ENCODE measurements at places on chromosomes 3 and 15.

DNA sequence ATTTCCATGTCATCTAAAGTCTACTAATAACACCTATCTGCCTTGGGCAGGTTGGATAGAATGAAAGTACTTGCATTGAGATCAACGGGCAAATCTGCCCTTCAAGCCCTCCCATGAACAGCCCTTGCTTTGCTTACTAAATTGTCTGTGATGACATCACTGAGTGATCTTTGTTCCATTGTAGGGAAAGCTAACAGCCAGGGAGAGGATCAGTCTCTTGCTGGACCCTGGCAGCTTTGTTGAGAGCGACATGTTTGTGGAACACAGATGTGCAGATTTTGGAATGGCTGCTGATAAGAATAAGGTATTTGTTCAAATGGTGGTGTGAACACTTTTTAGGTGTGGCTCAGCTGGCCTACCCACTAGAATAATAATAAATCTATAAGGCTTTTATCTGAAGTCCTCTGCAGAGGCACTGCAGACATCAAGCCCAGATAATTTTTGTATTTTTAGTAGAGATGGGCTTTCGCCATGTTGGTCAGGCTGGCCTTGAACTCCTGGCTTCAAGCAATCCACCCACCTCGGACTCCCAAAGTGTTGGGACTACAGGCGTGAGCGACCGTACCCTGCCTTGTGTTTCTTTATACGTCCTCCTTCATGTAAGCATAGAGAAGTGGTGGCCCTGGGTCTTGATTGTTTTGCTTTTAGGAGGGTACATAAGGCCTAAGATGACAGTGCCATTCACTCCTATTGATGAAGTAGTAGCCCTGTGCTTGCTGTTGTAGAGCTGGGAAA, 5.7 kb downstream of the PCCB start:
- DNase-seq, result no peak

DNA sequence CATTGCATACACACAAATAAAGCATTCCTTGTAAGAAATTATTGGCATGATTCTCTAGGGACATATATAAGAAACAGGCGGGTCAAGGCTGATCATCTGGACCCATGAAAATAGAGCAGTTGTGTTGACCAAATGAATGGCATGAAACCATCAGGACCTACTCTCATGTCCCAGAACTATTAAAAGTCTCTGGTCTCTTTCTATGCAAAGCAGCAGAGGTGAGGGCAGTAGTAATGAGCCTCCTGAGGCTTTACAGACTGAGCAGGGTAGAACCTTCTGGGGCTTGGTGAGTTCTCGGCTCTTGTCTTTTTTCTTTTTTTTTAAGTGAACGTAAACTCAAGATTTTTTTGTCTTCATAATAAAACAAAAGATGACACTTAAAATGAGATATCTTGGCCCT, 9.3 kb downstream of the GLDN start:
- no peak for DNase-seq

DNA sequence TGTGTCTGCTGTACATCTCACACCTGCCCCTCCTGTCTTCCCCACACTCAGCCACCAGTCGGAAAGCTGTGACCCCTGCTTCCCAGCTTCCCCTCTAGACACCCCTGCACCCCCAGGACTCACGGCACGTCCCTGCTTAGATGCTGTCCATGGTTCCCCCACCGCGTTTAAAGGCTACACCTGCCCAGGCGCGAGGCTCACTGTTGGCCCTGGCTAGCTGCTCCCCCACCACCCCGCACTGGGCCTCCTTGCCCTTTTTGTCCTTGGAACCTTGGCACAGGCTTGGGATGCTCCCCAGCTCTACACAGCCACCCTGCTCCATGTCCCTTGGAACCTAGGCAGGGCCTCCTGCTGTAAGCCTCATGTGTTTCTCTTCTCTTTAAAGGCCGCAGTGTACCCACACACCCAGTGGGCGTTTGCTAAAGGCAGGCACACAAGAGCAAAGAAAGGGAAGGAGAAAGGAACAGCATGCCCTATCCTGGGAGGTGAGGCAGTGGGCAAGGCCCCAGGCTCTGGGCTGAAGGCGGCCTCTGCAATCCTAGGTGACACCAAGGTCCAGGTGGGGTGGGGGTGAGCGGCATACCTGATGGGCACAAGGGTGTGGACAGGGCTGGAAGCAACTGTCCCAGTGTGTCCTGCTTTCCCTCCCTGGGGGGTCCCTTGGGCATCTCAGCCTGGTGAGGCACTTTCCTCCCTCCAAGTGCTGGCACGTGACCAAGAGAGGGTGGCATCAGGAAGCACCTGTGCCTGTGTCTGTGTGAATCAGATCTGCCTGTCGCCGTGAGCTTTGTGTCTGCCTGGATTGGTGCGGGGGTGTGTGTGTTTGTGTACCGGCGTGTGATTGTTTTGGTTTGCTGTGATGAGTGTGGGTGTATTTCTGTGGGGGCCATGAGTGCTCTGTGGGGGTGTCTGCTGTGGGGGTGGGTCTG, 54.4 kb downstream of the TPRA1 start:
- DNase-seq, result no peak

DNA sequence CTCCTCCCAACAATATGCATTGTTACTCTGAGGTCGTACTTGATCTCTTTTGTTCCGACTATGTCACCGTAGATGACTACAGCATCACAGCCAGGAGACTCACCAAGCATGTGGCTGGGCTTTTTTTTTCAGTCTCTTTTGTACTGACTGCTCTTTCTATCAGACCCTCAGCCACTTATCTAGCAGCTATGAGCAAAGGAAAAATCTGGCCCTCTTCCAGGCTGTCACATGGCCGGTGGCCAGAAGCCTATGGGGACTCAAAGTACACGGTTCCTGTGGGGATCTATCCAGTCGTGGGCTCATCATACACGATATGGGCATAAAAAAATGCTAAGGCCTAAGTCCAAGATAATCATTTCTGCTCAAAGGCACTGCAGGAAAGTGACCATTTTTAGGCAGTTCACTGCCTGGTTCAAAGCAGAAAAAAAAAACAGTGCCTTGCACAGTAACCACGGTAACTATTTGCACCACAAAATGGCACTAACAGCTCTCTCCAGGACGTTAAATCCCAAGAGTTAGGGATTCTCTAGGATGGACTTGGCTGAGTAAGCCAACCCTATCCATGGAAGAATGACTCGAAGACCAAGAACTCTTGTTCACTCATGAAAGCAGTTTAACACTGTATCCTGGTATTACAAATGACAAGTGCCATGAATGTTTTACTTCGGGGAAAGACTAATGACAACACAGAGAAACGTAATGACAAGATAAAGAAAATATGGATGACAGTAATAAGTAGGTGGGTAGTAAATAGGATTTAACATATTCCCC, 50.3 kb downstream of the SHQ1 start:
- DNase-seq, result no peak

DNA sequence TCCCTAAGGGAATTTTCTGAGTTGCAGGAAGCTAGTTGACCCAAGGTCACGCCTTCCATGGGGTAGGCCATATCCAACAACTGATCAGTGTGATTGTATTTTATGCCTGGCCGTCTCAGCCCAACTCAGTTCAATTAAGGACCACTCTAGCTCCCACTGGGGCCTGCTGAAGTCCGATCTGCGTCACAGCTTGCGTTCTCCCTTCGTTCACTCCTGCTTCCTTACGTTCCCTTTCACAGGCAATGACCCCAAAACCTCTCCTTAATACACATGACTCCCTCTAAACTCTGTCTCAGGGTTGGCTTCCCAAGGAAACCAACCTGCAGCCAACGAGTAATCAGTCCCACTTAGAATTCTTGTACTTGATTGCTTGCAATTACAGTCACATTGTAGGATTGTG, 428.0 kb downstream of the RBMS3 start:
- no peak for DNase-seq

DNA sequence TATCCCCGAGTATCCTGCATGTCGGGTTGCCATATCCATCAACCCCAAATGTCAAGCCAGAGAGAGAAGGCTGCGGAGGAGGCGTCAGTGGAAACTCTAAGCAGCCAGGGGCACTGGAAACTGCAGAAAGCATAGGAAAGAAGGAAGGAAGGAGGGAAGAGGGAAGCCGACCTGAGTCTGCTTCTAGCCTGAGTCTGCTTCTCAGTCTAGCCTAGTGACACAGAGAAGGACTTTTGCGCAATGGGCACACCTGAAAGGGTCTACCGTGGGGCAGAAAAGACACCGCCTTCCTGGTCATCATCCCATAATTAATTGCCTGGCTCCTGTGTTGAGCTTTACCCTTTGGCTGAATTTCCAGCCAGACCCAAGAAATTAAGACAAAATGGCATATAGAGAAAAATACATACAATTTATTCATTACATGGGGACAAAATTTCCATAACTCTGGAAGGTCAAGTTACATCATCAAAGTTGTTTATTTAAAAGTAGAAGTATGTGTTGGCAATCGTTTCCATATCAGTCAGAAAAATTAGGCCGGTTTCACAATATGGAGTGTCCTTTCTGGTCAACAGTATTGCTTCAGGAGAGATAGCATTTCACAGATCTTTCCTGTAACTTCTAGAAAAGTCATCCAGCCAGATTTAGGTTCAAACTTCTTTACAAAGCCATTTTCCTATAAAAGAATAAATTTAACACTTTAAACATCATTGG, 10.3 kb downstream of the BCL2A1 start:
- DNase-seq, result no peak

DNA sequence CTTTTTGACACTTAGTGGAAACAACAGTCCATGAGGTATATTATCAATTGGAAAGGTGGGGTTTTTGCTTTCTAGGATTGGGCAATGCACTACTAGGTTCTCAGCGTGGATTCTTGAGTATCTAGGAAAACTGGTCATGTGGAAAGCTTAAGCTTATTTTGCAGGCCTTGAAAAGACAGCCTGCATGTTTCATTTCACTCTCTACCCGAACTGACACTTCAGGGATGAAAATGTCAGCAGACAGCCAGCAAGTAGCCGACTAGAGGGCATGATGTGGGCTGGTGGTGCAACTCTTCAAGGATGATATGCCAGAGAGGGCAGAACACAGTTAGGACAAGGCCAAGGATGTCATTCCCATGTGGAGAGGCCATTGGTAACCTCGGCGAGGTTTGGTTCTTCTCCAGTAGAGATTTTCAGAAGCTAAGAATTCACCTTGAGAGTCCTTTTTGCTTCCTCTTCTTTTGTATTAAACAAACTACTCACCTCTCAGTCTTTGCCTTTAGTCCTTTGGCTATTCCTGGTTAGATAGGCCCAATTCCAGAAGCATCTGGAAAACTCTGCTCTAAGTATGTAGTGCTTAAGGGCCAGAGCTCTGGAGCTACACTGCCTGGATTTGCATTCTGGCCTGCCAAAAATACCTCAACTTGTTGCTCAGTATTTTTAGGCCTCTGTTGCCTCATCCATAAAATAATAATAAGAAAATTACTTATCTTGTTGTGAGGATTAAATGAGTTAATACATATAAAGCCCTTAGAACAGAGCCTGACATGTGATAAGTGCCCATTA, 17.9 kb downstream of the LPP start:
- no peak for DNase-seq

GRCh38 chr3:176683382-176683781, 513.9 kb downstream of the TBL1XR1 start:
- DNase-seq, result no peak

GRCh38 chr15:87871258-87871681, 385.3 kb downstream of the NTRK3 start:
- no peak for DNase-seq

DNA sequence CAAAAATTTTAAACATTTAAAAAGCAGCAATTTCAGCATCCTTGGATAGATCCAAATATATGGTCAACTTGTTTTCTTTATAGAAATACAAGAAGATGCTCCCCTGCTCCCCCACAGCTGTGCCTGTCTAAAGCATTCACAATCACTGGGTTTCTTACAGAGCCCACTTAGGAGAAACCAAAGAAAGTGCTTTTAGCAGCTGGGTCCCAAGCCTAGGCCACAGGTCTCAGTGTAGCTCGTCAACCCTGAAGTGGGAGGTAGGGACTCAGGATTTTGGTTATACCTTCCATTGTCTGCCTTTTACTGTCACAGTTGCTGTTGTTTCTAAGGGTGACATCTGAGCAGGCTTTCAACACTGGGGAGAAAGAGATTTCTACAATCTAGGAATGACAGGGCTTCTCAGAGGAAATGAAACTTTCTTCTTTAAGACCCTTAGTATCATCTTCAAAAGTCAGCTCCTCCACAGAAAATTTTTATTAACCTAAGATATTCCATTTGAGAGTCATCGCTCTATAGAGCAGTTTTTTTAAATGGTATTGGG, 199.3 kb upstream of the CMC1 start:
- DNase-seq, result no peak

- DNase-seq, result no peak
Observed at GRCh38 chr3:179700716-179701115, 47.9 kb downstream of the USP13 start.

DNA sequence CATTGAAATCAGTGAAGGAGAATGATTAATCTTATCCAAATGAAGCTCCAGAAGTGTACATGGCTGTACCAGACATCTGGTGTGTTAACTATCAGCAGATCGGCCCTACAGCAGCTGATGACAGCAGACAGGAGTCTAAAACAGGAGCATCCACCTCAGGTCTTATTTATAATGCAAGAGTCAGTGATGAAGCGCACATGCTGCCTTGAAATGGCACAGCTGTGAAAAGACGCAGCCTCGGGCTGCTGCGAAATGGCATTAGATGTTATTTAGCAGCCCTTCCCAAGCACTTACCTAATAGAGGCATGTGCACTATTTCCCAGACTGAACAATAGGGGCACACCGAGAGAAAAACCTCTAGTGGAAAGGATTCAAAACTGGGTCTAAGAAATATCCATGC, 472.3 kb upstream of the CBLB start:
- DNase-seq, result no peak

GRCh38 chr15:31402003-31402402, 75.4 kb downstream of the KLF13 start:
- no peak for DNase-seq

DNA sequence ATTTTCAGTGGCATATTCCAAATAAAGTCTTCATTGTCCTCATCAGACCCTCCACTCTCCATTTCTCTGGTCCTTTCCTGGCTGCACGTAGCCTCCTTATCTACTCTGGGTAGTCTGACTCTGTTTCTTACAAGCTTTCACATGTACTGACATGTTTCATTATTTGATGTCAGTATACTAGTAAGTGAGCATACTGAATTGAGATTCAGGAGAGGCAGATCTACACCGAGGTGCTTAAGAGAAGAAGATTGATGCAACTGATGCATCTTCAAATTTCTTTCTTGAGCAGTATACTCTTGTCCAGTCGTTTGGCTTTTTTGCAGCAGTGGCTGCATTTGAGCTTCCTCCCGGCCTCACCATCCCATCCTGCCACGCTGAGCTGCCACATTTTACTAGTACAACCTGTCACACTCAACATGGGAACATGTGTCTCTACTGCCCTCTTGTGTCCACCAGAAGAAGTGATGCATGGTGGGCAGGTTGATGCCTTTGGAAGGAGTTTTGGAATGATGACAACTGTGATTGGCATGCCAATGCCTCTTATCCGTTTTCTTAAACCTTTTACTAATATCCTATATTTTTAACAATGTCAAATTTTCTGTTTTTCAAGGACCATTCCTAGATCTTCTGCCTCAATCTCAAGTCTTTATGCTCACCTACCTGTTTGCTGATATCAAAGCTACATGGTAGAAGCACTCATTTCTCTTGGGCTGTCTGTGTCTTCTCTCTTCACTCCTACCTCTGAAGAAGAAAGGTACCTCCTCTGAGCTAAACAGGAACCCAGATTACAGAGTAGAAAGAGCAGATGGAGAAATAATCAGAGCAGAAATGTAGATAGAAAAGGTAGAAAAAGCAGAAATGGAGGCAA, 38.7 kb downstream of the GUCA1C start:
- peak; percentile 21 for DNase-seq

- DNase-seq, result no peak
Observed at GRCh38 chr3:4627651-4628375, 134.7 kb downstream of the ITPR1 start.

GRCh38 chr3:126452213-126452612, 23.5 kb downstream of the ZXDC start:
- DNase-seq, result no peak

Measured in stimulated activated naive CD4-positive, alpha-beta T cell treated with Interleukin-2 at 50 U/mL for 16 hours (primary cell).